ENCODE measurements at places on chromosomes 5 and 9. TPM values are rescaled to one million over a fixed set of nuclear protein-coding genes. Genes with fewer than 3 reads are reported as not detected.

DNA sequence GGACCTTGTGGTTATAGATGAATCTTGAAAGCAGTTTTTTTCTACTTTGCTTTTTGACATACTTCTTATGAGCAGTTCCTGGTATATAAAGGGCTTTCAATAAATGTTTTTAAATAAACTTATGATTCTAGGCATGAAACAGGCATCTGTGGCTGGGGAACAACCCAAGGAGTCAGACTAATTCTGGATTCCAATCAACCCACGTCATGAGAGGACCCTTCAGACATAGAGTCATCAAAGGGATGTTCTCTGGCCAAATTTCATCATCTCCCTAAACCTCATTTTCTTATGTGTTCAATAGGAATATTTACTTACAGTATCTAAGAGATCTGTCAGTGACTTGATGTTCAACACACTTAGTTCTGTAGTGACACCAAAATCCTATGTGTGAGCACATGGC, 243.8 kb upstream of the ZNF462 start:
- no peak for DNase-seq

DNA sequence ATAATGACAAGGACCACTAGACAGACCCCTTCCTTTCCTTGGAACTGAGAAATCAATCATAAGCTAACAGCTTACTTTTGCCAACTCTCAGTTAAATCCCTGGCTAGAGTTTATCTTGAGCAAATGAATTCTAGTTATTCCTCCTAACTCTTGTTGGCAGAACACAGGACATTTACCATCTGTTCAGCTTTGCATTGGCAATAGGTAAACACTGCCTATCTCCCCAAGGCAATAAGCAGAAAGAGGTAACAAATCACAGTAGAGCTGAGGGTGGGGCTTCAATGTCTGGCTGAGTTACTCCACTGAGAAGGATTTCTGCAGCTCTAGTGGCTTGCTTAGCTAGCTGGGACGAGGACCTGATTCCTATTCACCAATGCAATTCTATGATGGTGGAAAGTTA, 503.3 kb upstream of the GRIA1 start:
- DNase-seq: no peak

DNA sequence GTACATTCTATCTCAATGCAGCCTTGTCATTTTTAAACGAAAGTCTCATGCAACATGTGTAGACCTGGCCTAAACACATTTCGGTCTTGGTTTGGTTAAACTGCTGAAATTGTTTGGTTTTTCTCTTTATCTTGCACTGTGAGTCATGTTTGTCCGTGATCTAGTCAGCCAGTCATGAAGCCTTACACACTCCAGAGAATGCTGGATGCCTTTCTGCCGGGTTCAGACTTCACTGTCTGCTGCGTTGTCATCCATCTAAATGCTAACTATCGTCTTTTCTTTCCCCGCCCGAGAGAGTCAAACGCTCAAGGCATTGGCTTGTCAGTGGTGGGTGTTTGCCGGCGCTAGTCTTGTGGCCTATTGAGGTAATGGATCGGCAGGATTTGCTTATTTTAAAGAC, 1194.6 kb upstream of the WWC1 start:
- no peak for DNase-seq

DNA sequence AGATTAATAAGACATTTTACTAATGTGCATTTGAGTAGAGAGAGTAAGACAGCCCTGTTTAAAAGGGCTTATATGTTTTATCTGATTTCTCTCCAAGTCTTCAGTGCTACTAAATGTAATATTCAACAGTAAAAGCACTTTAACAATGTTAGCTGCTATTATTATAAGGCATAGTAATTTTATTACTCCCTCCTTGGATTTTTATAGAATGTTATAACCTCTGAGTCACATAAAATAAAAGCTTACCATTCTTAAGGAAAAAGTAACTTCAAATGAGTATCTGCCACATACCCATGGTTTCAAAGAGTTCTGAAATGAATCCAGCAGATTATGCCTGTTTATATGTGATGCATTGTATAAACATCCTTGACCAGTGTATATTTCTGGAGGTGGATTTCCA, 19.0 kb downstream of the SPDL1 start:
- no peak for DNase-seq

GRCh38 chr5:106637275-106637674, 1033.5 kb downstream of the EFNA5 start:
- no peak for DNase-seq

- DNase-seq: no peak
These were observed 58.6 kb upstream of the PANK3 start for GRCh38 chr5:168637793-168638192.

DNA sequence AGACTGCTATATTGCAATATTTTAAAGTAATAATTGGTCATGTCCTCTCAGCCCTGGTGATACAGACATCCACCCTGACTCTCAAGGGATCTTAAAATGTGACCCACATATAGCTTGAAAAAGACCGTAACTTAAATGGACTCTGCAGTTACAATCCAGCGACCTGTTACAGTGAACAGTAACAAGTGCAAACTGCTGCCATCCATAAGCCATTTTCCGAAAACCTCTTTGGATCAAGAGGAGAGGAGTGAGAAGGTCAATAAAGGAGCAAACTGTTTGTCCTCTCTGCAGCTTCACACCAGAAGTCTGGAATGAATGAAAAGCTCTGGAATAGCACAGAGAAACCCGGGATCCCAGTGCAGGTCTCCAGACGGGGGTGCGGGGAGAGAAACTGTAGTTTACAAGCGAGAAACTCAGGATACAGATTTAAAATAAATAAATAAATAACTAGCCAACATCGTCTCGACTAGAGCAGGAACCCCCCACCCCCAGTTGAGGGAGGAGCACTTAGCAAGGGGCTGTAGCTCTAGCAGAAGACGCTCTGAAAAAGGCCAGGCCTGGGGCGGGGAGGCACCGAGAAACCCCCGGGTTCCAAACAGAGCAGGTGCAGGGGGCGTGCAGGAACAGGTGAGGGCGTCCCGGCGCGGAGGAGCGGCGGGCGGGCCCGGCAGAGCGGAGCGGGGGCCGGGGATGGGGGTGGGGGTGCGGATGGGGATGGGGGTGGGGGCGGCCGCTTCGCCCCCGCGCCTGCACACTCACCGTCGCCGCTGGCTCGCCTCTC, 572 bp downstream of the ZDHHC21 start:
- no peak for DNase-seq

GRCh38 chr5:2203774-2204173, 321.0 kb upstream of the IRX4 start:
- DNase-seq: no peak

DNA sequence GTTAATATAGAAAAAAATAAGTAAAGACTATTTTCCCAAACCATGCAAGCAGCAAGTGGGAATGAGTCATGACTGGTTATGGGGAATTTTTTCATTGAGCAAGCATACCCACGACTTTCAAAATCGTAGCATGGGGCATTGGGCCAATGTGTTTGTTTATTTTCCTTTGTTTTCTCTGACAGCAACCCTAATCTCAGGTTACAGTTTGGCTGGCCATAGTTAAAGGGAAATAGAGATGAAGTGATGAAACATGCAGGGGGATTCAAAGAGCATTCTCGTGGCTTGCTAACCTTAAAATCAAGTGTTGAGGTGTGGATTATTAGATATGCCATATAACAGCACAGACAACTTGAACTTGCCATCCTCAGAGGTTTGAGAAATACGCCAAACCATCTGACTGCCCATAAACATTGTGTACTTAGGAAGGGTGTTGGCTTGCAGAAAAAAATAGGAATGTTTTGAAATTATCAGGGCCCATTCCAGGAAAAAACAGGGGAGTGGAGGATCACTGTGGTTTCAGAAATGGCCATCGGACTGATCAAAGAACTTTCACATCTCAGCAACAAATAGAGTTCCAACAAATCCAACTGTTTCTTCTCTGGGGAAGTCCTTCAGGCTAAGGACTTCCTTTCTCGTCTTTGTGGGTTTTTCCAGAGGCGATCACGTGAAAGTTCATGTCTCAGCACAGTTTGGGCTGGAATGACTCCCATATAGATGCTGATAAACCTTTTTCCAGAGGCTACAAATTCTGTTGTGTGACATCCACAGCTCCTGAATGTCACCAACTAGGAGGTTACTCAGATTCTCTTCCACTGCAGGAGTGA, 259.1 kb downstream of the SYK start:
- DNase-seq: no peak

GRCh38 chr9:99235926-99236634, 14.0 kb downstream of the SEC61B start:
- DNase-seq: peak; percentile 77

GRCh38 chr9:18980189-18980588, 52.8 kb downstream of the SAXO1 start:
- no peak for DNase-seq

GRCh38 chr5:124231230-124231629, 515.2 kb downstream of the ZNF608 start:
- peak; percentile 23 for DNase-seq

DNA sequence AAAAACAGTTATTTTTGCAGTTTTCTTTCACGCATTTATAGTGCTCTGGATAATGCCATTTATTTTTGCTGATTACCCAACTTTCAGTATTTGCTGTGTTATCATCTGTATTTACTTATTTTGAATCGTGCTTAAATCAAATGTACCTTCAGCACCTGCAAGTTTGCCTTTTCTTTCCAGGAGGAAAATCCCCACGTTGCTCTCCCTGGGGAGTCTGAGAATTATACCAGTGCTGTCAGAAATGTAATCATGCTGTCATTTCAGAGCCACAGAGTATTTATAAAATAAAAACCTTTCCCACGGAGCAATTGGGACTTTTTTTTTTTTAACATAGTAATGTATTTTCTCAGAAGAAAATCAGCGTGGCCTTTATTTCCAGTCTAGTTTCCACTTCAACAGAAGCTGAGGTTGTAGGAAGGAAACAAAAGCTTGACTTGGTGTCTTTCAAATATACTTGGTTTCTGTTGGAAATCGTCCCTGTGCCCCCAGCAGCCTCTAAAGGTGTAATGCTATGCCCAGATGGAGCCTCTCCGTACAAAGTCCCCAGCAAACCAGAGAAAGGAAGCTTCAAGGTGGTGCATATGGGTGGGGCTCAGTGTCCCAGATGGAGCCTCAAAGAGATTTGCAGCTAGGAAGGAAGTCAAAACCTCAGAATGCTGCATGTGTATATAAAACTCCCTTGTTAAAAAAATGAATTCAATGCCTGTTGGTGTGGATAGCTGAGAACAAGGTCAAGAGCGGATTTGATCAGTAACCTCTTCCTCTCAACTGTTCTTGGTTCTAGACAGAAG, 2.1 kb downstream of the GPR150 start:
- peak; percentile 25 for DNase-seq

- no peak for DNase-seq
These were observed 35.4 kb upstream of the GNPDA1 start for GRCh38 chr5:142048272-142048671.

DNA sequence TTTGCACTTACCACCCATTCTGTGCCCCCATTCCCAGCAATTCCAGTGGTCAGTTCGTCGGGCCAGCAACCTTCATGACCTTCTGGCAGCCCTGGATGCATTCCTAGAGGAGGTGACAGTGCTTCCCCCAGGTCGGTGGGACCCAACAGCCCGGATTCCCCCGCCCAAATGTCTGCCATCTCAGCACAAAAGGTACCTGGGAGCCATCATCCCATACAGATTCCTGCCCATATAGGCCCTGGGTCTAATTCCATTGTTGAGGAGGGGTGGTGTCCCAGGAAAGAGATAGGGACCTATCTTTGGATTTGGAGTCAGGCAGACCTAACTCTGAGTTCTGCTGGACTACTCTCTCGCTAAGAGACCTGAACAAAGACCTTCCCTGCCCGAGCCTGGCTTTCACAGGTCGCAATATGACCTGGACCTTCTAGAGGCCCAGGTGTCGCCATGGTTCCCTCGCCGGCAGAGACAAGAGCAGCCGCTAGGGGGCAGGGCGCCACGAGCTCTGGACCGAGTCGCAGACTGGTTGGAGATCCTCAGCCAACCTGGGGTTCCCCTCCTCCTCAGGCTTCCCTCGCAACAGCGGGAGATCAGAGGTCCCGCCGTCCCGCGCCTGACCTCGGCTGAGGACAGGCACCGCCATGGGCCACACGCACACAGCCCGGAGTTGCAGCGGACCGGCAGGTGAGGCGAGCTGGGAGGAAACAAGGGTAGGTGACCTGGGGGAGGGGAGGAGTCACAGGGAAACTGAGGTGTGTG, 3.1 kb downstream of the SLC4A9 start:
- peak; percentile 71 for DNase-seq

- DNase-seq: no peak
These were observed 94.5 kb downstream of the CFAP90 start for GRCh38 chr5:7756453-7756852.

DNA sequence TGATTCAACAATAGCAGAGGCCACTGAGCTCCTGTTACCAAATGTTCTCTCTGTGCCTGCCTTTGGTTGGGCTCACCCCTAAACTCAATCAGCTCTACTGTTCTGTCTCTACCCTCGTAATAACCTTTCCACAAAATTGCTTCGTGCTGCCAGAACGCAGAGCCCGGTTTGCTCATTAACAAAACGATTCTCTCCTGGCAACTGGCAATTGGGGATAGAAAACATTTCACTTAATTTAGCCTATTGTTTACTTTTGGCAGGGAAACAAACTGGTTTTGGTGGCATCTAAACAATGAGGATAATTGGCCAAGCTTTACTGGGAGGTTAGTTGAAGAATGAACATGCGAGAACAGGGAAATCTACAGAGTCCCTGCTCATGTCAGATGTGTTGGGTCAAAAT, 56.6 kb downstream of the SLC28A3 start:
- no peak for DNase-seq

DNA sequence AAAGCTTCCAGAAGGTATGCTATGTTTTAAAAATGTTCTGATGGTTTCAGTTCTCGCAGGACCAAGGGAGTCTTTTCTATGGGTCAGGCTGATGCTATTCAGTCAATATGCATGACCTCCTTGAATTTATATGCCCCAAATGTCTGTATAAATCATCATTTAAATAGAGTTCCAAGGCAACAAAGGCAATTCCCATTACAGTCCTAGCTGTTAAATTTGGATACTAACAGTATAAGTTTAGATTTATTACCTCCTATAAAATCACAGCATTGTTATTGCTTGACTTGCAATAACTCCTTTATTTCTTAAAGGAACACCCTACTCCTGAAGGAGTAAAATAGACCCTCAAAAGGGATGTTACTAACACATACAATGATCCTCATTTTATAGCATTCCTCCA, 387.7 kb upstream of the CHD1 start:
- no peak for DNase-seq

DNA sequence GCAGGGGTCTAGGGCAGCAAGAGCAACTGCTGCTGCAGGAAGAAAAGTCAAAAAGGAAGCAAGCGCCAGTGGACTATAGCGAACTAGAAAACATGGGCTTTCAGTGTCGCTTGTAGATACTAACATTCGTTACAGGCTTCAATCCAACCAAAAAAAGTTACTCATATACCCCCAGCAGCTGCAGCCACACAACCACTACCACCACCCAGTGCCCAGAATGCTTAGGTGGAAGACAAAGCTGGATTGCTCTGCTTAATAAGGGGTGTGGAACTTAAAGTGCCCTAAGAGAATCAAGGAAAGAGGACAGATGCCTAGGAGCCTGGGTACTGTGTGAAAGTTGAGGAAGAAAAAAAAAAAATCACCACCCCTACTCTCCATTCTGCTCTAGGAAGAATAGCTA, 203.6 kb downstream of the ELAVL2 start:
- DNase-seq: no peak

- no peak for DNase-seq
These were observed 1.4 kb upstream of the PJA2 start for GRCh38 chr5:109411149-109411514.

Gene ABHD17B
- 60.8 TPM for polyA plus RNA-seq

Gene WWC1
- polyA plus RNA-seq: not detected

Gene DND1
- not detected for polyA plus RNA-seq

Gene ITGA1
- polyA plus RNA-seq: not detected

Gene RNF183
- not detected for polyA plus RNA-seq

Gene GNE
- polyA plus RNA-seq: 7.8 TPM

Gene ZNF367
- polyA plus RNA-seq: 0.95 TPM

Gene BAAT
- not detected for polyA plus RNA-seq

Gene IL17B
- not detected for polyA plus RNA-seq

All from naive B cell (primary cell).